ENCODE measurements at places on chromosomes 16 and 17.

- no peak for DNase-seq
Observed at GRCh38 chr17:41360296-41360995, 9.2 kb downstream of the KRT33B start.

DNA sequence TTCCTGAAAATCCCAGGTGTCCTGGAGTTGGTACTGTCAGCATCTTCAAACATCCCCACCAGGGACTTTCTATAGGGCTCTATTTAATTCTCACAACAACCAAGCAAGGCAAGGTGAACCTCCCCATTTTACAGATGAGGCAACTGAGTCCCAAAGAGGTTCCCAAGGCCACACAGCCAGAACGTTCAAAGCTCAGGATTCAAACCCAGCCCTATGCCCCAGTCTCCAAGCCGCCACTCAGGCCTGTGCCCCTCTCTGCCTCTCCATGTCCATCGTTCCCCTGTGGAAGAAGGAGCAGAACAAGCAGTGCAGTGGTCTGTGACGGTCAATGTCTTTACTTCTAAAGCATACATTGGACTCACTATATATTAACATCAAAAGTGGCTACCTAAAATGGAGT is 6.1 kb downstream of the ZNF319 start:
- DNase-seq: no peak

GRCh38 chr16:46808997-46809396 is 22.0 kb downstream of the C16orf87 start:
- DNase-seq: no peak

GRCh38 chr17:31369266-31369665 is 22.2 kb upstream of the RAB11FIP4 start:
- no peak for DNase-seq

DNA sequence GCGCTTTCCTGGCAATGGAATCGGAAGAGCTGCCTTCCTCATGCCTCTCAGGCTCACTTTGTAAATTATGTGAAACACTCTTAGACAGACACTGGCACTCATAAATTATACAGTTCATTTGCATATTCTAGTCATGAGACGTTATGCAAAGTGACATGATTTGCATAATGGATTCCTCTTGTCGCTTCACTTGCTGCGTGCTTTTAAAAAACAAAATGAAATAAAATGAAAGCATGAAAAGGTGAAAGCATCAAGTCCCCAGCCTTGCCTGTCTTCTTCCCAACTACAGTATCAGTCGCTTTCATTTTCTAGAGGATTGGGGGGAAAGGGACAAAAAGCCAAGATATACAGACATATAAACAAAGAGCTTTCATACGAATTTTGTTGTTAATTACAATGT is 252.8 kb upstream of the PMFBP1 start:
- no peak for DNase-seq

DNA sequence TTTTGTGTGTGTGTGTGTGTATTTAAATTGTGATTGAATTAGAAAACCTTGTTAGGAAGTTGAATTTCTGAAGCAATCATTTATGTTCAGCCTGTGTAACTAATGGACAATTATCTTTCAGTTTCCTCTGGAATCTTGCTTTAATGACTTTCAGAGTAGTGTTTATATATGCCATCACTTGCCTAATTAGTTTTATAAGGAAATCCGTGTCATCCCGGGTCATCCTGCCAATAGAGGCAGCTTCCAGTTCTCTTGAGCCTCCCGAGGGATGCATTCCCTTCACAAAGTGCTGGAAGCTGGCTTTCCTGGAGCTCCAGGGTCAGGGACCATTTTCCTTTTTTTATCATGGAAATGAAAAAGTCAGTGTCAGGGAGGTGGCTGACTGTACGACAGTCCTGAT is 42.9 kb downstream of the PRKCA start:
- no peak for DNase-seq

GRCh38 chr17:3981455-3981854 is 17.2 kb upstream of the ATP2A3 start:
- DNase-seq: no peak

- no peak for DNase-seq
Observed at GRCh38 chr16:27473101-27473900, 71.3 kb downstream of the IL21R start.

DNA sequence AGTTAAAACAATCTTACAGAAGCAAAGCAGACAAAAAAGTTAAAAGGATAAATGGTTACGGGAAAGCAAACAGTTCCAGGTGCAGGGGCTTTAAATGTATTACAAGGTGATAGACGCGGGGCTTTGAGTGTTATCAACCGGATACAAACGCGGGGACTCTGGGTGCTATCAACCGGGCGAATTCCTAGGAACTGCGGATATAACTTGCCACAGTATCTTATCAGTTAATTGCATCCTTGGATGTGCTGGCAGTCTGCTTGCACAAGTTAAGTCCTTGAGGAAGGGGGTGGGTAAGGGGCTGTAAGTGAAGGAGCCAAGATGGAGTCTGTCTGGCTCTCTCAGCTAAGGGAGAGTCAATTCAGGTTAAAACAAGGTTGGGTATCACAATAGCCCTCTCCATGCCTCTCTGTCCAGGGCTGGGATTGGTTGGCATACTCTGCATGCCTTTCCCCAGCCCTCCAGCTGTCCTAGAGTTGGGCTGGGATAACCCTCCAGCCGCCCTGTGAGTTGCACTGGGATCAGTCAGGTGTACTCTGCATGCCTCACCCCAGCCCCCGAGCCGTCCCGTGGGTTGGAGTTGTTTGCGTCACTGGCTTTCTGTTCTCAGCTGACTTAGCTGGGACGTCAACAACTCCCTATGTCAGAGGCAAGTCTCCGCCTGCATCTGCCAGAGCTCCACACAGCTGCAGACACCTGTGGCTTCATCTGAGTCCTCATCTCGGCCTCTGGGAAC is 40.9 kb downstream of the TMEM235 start:
- DNase-seq: peak; percentile 47

DNA sequence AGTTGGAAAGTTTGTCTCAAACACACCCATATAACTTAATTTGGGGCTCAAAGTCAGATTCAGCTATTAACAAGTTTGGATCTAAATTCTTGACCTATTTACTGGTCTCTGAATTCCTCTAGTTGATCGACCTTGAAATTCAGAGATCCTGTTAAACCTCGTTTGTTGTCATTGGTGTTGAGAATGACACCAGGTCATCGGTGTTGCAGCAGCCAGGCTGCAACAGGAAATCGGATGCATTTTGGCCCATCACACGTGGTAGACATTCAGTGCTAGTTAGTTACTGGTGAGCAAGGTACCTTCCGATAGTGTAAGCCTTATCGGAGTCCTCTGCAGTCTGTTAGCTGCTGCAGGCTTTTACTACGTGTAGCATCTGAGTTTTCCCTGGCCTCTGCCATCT is 82.3 kb downstream of the WWP2 start:
- no peak for DNase-seq

GRCh38 chr16:57871456-57871855 is 69.2 kb upstream of the KIFC3 start:
- no peak for DNase-seq

GRCh38 chr16:15897834-15898254 is 9.4 kb upstream of the CEP20 start:
- DNase-seq: peak; percentile 26

GRCh38 chr16:24308200-24308599 is 52.1 kb downstream of the CACNG3 start:
- no peak for DNase-seq

- no peak for DNase-seq
Observed at GRCh38 chr16:10196999-10197398, 14.8 kb upstream of the GRIN2A start.

DNA sequence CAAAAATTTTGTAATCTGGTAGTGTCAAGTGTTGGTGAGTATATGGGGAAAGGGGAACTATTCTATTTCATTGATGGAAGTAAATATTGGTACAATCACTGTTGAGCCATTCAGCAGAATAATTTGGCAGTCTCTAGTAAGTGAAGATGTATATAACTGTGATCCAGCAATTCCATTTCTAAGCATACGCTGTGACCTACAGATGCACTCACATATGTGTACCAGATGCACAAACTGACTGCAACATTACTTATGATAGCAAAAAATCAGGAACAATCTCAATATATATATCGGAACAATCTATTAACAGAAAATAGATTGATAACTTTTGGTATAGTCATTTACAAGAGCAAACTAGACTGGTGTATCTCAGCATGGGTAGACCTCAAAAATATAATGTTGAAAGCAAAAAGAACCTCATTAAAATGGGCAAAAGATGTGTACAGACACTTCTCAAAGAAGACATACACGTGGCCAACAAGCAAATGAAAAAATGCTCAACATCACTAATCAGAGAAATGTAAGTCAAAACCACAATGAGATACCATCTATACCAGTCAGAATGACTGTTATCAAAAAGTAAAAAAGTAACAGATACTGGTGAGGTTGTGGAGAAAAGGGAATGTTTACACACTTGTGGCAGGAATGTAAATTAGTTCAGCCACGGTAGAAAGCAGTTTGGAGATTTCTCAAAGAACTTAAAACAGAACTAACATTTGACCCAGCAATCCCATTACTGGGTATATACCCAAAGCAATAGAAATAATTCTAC is 20.7 kb downstream of the ADAP2 start:
- no peak for DNase-seq

DNA sequence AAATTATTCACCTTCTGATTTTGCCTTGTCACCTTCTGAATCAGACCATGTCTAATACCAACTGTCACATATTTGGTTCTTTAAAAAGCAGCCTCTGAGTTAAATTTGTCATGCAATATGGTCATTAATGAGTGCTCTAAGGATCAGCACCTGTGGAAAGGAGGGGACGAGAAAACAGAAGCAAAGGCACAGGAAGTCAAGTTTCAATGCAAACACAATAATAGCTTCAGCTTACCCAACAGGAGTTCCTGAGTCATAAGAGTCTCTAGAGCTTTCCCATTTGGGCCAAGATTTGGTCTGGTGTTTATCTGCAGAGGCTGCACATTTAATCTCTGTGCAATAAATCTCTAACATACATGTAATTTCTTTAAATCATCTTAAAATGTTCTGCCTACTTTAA is 889.8 kb downstream of the CDH8 start:
- DNase-seq: no peak

GRCh38 chr16:2083876-2084780 is 36.3 kb downstream of the TSC2 start:
- no peak for DNase-seq

- DNase-seq: no peak
Observed at GRCh38 chr17:82937411-82938371, 97.9 kb upstream of the ZNF750 start.

- no peak for DNase-seq
Observed at GRCh38 chr17:19269641-19270040, 32.5 kb downstream of the EPN2 start.

GRCh38 chr17:60896996-60897395 is 219.3 kb downstream of the BCAS3 start:
- no peak for DNase-seq

DNA sequence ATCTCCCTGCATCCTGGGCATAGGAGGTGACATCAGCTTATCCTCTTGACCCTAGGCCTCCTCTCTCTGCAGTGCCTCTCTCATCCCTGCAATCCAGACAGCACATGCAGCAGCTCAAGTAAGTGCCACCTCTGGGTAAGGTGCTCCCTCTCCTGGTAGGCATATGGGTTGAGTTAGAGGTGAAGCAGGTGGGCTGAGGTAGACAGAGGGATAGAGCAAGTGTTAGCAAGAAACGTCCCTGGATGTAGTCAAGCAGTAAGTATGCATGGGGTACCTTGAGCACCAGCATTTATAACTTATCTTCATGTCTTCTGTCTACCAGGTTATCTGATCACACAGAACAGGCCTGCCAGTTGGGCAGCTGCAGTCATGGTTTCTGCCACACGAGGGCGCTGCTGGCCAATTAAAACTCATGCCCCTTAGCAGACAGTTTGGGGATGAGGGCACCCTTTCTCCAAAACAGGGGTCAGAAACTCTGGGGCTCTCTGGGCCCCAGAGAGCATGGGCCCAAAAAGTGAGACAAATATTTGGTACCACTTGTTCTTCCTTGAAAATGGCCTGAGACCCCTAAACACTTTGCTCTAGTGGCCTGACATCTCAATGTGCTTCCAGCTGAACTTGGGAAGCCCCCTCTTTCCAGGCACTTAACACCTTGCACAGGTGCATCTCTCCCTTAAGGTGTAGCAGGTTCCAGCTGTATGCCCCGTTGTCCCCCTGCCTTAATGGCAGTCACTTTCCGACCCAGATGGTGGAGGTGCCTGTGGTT is 59.8 kb downstream of the NEUROD2 start:
- DNase-seq: peak; percentile 83

DNA sequence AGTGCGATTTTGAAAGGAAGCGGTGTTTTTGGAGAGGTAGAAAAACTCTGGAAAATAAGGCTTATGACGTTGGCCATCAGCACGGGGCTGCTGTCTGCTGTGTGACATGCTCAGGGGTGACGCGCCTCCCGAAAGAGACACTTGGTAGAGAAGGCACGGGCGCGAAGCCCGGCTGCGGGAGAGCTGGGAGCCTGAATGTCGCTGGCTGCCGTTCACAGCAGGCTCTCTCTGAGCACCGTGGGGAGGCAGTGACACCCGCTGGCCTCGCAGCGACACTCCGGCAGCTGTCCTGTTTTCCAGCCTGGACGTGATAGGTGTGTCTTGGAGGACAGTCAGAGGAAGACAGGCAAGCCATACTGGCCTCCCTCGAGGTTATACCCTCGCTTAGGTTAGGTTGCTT is 759.1 kb upstream of the RBFOX1 start:
- DNase-seq: no peak

- no peak for DNase-seq
Observed at GRCh38 chr16:50270510-50271147, 4.3 kb downstream of the ADCY7 start.

DNA sequence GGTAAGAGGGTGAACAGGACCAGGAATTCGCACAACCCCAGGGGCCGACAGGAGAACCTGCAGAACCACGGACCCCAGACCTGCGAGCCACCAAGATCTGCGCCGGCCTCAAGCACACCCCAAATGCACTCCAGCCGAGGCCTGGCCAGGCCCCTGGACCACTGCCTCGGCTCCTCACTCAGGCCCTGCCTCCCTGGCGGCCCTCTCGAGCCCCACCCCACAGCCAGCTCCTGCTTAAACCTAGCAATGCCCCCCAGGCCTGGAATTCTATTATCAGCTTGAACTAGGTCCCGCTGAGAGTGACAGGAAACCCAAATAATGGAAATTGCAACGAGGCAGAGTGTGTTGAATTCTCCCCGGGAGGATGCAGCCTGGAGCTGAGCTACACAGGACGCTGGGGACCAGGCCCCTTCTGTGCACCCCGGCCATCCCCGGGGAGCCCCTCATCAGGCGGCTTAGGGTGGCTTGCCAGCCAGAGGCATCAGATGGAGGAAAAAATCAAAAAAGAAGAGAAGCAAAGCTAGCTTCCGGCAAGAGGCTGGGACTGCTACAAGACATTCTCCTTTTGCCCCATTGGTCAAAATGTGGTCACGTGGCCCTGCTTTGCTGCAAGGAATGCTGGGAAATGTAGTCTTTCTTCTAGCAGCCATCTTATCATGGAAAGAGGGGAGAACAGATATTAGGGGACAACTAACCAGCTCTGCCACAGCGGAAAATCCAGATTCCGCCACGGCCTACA is 2.4 kb upstream of the ENPP7 start:
- DNase-seq: peak; percentile 72

- no peak for DNase-seq
Observed at GRCh38 chr16:17397499-17397891, 73.3 kb downstream of the XYLT1 start.

- no peak for DNase-seq
Observed at GRCh38 chr17:13986855-13987254, 82.4 kb upstream of the COX10 start.

- DNase-seq: no peak
Observed at GRCh38 chr17:51474764-51475163, 214.4 kb downstream of the UTP18 start.

All from stimulated activated CD4-positive, alpha-beta T cell treated with anti-CD3 and anti-CD28 coated beads, Interleukin-4, amount 100 ng/mL, for 48 hours (primary cell).